Endothelial cell (in vitro differentiated cells): ENCODE measurements at places on chromosomes 3 and 15. TPM values are rescaled to one million over a fixed set of nuclear protein-coding genes. Genes with fewer than 3 reads are reported as not detected.

The FGD5 gene
- 294 TPM for total RNA-seq

The GLDN gene
- total RNA-seq = 0.21 TPM

The TRIM59 gene
- total RNA-seq = 12.8 TPM

The SLC9C1 gene
- 0.13 TPM for total RNA-seq

The IQCF5 gene
- total RNA-seq = not detected

The MAGI1 gene
- 33.8 TPM for total RNA-seq

The CCR9 gene
- total RNA-seq = not detected

The LNP1 gene
- 0.67 TPM for total RNA-seq

The BSN gene
- total RNA-seq = 2.4 TPM

The P3H2 gene
- 1.5 TPM for total RNA-seq

The RUVBL1 gene
- 30.3 TPM for total RNA-seq

The SENP8 gene
- total RNA-seq = 4.1 TPM

The SMCO1 gene
- not detected for total RNA-seq

The CP gene
- 0.44 TPM for total RNA-seq

The GOLGA6L7 gene
- total RNA-seq = not detected

The CSTA gene
- total RNA-seq = not detected

The ACKR4 gene
- total RNA-seq = not detected

The MAP1A gene
- total RNA-seq = 1.8 TPM

The KBTBD8 gene
- 6.3 TPM for total RNA-seq

The LRTM1 gene
- not detected for total RNA-seq

The CHRNB4 gene
- not detected for total RNA-seq

The LYSMD2 gene
- 14.5 TPM for total RNA-seq

The ONECUT1 gene
- 0.69 TPM for total RNA-seq

The GOLGA6B gene
- not detected for total RNA-seq

The LMCD1 gene
- 9.5 TPM for total RNA-seq

The ITGB5 gene
- total RNA-seq = 55.2 TPM

The PLIN1 gene
- total RNA-seq = 0.64 TPM

The PATL2 gene
- total RNA-seq = 0.69 TPM

The LOXL1 gene
- 156 TPM for total RNA-seq

The PPP1R14D gene
- not detected for total RNA-seq

The ARHGEF26 gene
- 22.9 TPM for total RNA-seq

The RARB gene
- not detected for total RNA-seq

The ANKUB1 gene
- not detected for total RNA-seq

The GCSAM gene
- total RNA-seq = not detected

The CD80 gene
- total RNA-seq = not detected

The AP2M1 gene
- 401 TPM for total RNA-seq

The ENTPD3 gene
- total RNA-seq = not detected

The NANOGP8 gene
- total RNA-seq = 0.64 TPM

The UBAP1L gene
- 1.8 TPM for total RNA-seq

The PLA2G4E gene
- total RNA-seq = not detected

The TEX9 gene
- 12.8 TPM for total RNA-seq

The LTF gene
- not detected for total RNA-seq

The NLGN1 gene
- total RNA-seq = 27.6 TPM

The MKRN2 gene
- 22.0 TPM for total RNA-seq

The C3orf18 gene
- total RNA-seq = 4.0 TPM

The GMNC gene
- not detected for total RNA-seq
